Hepatocyte (in vitro differentiated cells): ENCODE measurements at places on chromosomes 1 and 21.

- no peak overlapping the region for H3K4me3 ChIP-seq
- no peaks in the 10 kb centered on the region for H3K27me3 ChIP-seq
- H3K27ac ChIP-seq, result no peak overlapping the region
- no peak for DNase-seq
These were observed 16.8 kb downstream of the TSEN15 start for GRCh38 chr1:184068354-184068753.

DNA sequence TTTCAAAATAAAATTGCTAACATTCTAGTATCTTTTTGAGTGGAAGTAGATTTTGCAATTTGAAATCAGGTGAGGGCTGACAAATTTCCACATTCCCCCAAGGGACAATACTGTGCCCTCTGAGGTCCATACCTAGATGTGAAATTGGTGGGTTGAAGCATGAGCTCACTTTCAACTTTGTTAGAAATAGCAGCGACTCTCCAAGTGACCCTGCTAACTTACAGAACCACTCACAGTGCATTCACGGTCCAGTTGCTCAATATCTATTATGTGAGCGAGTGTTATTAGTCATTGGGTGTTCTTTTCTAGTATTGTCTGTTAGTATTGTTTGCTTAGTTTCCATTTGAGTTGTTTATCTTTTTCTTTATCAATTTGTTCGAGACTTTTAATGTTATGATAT is 53.6 kb upstream of the ASB17 start:
- no peaks in the 10 kb centered on the region for H3K27me3 ChIP-seq
- no peak for DNase-seq
- no peaks in the 10 kb centered on the region for H3K36me3 ChIP-seq

DNA sequence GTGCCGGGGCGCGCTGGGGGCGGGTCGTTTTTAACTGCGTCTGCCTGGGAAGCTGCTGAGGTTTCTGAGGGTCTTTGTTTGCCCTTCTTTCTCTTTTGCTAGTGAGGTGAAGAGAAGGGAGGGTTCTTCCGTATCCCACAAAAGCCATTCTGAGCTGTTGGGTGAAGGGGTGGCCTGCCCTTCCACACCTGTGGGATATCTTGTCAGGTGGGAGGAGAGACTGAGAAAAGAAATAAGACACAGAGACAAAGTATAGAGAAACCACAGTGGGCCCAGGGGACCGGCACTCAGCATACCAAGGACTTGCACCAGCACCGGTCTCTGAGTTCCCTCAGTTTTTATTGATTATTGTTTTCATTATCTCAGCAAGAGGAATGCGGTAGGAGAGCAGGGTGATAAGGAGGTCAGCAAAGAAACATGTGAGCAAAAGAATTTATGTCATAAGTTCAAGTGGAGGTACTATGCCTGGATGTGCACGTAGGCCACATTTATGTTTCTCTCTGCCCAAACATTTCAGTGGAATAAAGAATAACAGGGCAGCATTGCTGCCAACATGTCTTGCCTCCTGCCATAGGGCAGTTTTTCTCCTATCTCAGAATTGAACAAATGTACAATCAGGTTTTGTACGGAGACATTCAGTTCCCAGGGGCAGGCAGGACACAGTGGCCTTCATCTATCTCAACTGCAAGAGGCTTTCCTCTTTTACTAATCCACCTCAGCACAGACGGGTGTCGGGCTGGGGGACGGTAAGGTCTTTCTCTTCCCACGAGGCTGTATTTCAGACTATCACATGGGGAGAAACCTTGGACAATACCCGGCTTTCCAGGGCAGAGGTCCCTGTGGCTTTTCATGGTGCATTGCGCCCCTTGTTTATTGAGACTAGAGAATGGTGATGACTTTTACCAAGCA is 972 bp downstream of the PGBD2 start:
- DNase-seq, result peak; percentile 23
- no peaks in the 10 kb centered on the region for H3K27me3 ChIP-seq
- peaks cover 13% of the 10 kb centered on the region for H3K4me1 ChIP-seq

DNA sequence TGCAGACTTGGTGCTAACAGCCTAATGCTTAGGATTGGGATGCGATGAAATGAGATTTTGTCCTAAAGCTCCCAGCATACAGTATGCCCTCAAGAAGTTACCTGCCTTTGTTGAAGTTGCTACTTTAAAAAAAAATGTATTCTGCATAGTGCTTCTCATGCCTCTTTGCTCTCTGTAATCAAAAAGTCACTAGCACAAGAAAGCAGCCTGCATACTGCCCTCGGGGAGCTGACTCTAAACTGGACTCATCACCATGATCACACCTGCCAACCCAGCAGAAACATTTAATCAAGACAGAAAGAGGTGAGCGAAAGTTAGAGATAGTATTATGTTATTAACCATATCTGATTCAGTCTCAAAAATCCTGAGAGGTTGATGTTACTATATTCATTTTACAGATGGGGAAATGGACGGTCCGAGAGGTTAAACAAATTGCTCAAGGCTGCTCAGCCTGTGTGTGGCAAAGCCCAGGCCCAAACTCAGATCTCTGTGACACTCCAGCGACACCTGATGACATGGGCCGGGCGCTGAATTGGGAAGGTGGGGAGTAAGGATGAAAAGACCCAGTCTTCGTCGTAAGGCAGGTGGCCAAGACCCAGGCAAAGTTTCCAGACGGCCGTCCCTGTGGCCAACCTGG is 1.1 kb downstream of the BATF3 start:
- H3K4me1 ChIP-seq, result peaks cover 27% of the 10 kb centered on the region
- no peak for DNase-seq
- peak overlapping the region; percentile 65 for H3K4me3 ChIP-seq
- H3K27me3 ChIP-seq, result peaks cover 39% of the 10 kb centered on the region
- H3K27ac ChIP-seq, result no peak overlapping the region

GRCh38 chr1:175136246-175136645 is 56.3 kb downstream of the KIAA0040 start:
- no peak overlapping the region for H3K4me3 ChIP-seq
- DNase-seq, result no peak
- H3K27ac ChIP-seq, result no peak overlapping the region
- H3K27me3 ChIP-seq, result no peaks in the 10 kb centered on the region

GRCh38 chr1:203475012-203475981 is at the start of gene PRELP:
Gene PRELP, plus strand, starts transcription at chr1:203475806. Its CDS starts 7,379 bp downstream, at chr1:203483185.
- peak; percentile 71 for DNase-seq
- no peaks in the 10 kb centered on the region for H3K36me3 ChIP-seq
- peak within 1 kb of the TSS; percentile 13 for H3K27ac ChIP-seq

- no peaks in the 10 kb centered on the region for H3K27me3 ChIP-seq
- no peaks in the 10 kb centered on the region for H3K4me1 ChIP-seq
- no peak overlapping the region for H3K4me3 ChIP-seq
- no peak for DNase-seq
These were observed 26.1 kb downstream of the VPS13D start for GRCh38 chr1:12255913-12256312.

DNA sequence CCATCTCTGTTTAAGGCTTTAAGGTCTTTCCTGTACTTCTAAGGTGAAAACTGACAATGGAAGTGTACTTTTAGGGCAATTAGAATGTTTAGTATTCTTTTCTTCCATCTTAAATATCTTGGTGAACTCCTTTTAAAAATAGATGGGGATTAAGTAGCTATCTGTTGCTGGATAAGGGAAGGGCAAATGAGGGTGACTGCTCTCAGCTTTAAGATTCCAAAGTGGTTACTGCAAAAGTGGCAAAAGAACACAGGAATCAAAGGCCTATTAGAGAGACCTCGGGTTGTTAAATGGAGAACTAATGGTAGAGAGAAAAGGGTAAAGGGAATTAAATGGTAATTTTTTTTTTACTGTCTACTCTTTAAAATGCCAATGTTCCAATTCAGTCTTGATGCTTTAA is 774.1 kb upstream of the B3GALT2 start:
- DNase-seq, result no peak
- no peaks in the 10 kb centered on the region for H3K4me1 ChIP-seq

DNA sequence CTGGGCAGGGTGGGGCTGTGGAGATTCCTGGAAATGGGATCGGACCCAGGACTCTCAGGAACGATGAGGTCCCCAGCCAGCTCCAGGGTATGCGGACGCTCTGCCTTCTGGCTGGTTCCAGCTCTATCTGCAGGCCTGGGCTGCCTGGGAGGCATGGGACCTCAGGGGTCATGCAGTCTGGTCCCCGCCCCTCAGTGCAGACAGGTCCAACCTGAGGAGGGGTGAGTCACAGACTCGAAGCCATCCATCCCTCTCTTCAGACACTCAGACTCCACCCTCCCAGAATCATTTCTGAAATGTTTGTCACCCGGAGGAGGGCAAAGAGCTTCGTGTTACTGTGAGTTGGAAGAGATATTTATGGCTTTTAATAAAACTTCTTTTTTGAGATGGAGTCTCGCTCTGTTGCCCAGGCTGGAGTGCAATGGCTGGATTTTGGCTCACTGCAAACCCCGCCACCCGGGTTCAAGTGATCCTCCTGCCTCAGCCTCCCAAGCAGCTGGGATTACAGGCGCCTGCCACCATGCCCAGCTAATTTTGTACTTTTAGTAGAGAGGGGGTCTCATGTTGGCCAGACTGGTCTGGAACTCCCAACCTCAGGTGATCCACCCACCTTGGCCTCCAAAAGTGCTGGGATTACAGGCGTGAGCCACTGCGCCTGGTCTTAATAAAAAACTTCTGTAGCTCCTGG is 5.9 kb upstream of the MYOM3 start:
- H3K4me1 ChIP-seq, result peaks cover 40% of the 10 kb centered on the region
- H3K36me3 ChIP-seq, result no peaks in the 10 kb centered on the region
- peak; percentile 81 for DNase-seq
- peak overlapping the region; percentile 96 for H3K27ac ChIP-seq
- H3K27me3 ChIP-seq, result no peaks in the 10 kb centered on the region
- H3K4me3 ChIP-seq, result no peak overlapping the region

DNA sequence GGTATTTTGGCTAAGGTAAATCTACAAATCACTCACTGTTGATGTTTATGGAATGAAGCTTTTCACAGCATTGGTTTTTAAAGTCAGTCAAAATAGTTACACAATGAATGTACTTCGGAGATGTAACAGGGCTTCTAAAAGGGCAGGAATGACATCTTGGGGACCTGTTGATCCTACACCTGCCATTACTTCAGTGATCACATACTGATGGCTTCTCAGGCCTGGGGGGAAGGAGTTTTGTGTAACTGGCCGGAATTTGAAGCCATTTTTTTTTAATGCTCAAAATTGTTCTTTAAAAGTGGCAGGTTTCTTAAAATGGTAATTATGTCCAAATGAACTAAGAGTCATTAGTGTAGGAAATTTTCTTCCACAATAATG is 11.2 kb downstream of the RPL5 start:
- H3K27me3 ChIP-seq, result no peaks in the 10 kb centered on the region
- no peak for DNase-seq
- no peak overlapping the region for H3K4me3 ChIP-seq
- no peaks in the 10 kb centered on the region for H3K4me1 ChIP-seq
- H3K27ac ChIP-seq, result no peak overlapping the region
- H3K36me3 ChIP-seq, result peaks cover 3% of the 10 kb centered on the region

GRCh38 chr1:98197356-98197755 is 276.5 kb upstream of the DPYD start:
- no peaks in the 10 kb centered on the region for H3K36me3 ChIP-seq
- H3K27ac ChIP-seq, result no peak overlapping the region
- no peaks in the 10 kb centered on the region for H3K27me3 ChIP-seq
- no peaks in the 10 kb centered on the region for H3K4me1 ChIP-seq
- no peak overlapping the region for H3K4me3 ChIP-seq

DNA sequence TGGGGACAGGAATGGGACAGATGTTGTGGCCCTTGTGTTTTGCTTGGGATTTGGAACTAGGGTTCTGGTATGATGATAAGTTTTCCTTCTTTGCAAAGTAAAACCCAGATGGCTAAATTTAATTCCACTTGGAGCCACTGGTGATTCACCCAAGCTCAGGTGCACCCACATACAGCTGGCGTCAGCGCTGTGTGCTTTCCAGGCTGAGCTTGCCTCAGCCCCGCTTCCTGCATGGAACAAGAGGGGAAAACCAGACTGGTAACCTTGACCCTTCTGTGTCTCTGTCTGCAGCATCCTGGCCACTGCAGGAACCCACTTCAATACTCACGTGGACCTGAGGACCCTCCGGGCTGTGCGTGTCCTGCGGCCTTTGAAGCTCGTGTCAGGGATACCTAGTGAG is 94.2 kb downstream of the CACNA1E start:
- no peak for DNase-seq
- no peaks in the 10 kb centered on the region for H3K27me3 ChIP-seq
- H3K36me3 ChIP-seq, result no peaks in the 10 kb centered on the region
- no peak overlapping the region for H3K4me3 ChIP-seq
- H3K27ac ChIP-seq, result no peak overlapping the region
- H3K4me1 ChIP-seq, result no peaks in the 10 kb centered on the region

DNA sequence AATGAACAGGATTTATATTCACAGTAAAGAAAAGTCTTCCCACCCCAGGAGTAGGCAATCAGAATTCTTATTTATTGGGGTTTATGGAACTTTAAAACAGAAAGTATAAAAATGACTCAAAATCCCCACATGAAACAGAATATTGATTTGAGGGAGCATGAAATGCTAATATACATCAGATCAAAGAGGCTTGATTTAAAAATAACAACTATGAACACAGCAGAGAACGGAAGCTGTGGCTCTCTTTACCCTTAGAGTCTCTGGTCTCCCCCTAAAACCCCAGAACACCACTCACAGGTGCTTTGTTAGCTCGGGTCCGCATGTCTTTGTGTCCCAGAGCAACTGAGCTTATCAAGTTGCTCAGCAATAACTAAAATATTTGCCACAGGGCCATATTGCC is 31.2 kb upstream of the FASLG start:
- no peaks in the 10 kb centered on the region for H3K27me3 ChIP-seq
- no peak overlapping the region for H3K4me3 ChIP-seq
- no peak for DNase-seq
- no peaks in the 10 kb centered on the region for H3K4me1 ChIP-seq

- H3K27me3 ChIP-seq, result no peaks in the 10 kb centered on the region
- H3K36me3 ChIP-seq, result no peaks in the 10 kb centered on the region
- H3K27ac ChIP-seq, result no peak overlapping the region
- no peak overlapping the region for H3K4me3 ChIP-seq
- no peaks in the 10 kb centered on the region for H3K4me1 ChIP-seq
These were observed 84.2 kb downstream of the PTGER3 start for GRCh38 chr1:70963374-70963773.

GRCh38 chr1:156276532-156276931 is 6.1 kb downstream of the SMG5 start:
- H3K4me3 ChIP-seq, result no peak overlapping the region
- DNase-seq, result no peak
- H3K27me3 ChIP-seq, result no peaks in the 10 kb centered on the region
- no peak overlapping the region for H3K27ac ChIP-seq
- H3K36me3 ChIP-seq, result peaks cover 7% of the 10 kb centered on the region

DNA sequence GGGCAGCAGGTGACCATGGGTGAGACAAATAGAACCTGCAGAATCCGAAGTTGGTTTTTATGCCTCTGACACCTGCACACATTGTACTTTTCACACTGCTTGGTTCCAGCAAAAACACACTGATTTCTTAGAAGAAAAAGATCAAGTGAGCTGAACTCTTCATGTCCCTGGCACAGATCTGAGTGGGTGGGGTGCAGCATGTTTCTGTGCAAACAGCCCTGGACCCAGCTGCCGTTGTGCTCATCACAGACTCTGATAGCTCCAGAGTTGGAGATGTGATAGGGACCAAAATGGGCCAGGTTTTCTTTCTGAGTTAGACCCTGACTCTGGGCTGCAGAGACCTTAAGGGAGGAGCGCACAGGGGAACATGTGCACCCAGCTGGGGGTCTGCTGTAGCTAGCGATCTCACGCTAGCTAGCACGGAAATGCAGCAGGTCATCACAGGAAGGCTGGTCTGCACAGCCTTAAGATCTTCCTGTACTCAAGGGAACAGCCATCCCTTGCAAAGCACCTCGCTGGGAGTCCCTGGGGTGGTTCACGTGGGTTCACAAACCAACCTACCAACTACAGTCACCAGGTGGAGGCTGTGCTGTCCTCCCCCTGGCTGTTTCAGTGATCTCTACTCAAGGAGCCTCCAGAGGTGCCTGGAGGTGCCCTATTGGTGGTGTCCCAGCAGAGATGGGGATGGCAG is 291.1 kb downstream of the PTPRU start:
- no peaks in the 10 kb centered on the region for H3K4me1 ChIP-seq
- peaks cover 17% of the 10 kb centered on the region for H3K27me3 ChIP-seq
- no peak overlapping the region for H3K27ac ChIP-seq
- H3K4me3 ChIP-seq, result no peak overlapping the region
- DNase-seq, result no peak
- no peaks in the 10 kb centered on the region for H3K36me3 ChIP-seq
